Lung (tissue), 17 donors: ENCODE measurements at places on chromosomes 12 and 14. TPM values are rescaled to one million over a fixed set of nuclear protein-coding genes. Genes with fewer than 3 reads are reported as not detected.

GRCh38 chr14:74879427-74880182, 2.1 kb upstream of the DLST start:
- no peak for DNase-seq

DNA sequence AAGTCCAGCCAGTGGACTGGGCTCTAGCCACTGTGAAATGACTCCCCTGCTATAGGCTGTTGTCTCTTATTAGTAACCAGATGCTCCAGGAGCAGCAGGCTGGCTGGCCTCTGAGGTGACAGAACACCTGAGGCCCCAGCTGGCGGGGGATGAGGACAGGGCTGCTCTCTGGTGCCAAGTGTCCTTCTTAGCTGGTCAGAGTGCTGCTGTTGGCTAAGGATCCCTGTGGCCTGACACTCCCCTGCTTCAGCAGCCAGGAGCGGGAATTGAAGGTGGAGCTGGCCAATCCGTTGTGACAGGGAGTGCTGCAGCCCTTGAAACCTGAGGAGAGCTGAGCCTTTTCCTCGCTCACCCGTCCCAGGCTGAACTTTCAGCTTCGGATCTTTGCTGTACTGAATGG, 30.7 kb downstream of the TMEM229B start:
- no peak for DNase-seq

DNA sequence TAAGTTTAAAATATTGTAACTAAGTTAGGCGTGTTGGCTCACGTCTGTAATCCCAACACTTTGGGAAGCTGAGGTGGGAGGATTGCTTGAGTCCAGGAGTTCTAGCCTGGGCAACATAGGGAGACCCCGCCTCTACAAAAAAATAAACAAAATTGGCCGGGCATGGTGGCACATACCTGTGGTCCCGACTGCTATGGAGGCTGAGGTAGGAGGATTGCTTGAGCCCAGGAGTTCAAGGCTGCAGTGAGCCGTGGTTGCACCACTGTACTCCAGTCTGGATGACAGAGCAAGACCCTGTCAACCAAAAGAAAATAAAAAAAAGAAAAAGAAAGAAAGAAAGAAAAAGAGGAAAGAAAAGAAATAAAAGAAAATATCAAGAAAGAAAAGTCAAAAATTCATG, 72.5 kb downstream of the TSPAN11 start:
- DNase-seq: no peak

DNA sequence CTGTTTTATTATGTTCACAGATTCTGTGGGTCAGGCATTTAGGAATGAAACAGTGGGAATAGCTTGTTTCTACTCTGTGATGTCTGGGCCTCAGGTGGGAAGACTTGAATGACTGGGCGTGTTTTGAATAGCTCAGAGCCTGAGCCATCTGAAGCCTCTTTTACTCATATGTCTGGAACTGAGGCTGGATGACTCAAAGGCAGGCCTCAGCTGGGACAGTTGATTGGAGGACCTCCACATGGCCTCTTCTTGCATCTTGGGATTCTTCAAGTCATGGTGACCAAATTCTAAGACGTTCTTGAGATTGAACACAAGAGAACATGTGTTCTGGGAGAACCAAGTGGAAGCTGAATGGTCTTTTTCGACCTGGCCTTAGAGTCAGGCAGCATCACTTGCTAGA, 45.8 kb upstream of the TBX3 start:
- DNase-seq: no peak

GRCh38 chr12:22615963-22616501, 8.9 kb upstream of the ETNK1 start:
- DNase-seq: no peak

DNA sequence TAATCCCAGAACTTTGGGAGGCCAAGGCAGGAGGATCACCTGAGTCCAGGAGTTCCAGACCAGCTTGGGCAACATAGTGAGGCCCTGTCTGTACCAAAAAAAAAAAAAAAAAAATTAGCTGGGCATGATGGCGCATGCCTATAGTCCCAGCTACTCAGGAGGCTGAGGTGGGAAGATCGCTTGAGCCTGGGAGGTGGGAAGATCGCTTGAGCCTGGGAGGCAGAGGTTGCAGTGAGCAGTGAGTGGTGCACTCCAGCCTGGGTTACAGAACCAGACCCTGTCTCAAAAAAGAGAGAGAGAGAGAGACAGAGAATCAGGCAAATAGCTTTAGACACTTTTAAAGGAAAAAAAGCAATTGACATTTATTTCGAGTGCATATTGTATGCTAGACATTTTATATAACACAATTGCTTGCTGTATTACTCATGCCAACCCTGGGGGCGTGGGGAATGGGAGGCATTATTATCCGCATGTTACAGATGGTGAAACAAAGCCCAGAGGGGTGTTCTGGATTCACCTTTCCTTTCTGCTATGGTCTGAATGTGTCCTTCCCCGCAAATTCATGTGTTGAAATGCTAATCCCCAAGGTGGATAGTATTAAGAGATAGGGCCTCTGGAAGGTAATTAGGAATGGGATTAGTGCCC, 9.7 kb downstream of the POU6F1 start:
- DNase-seq: no peak

FRMD6 gene
- 27.2 TPM for total RNA-seq

DNA sequence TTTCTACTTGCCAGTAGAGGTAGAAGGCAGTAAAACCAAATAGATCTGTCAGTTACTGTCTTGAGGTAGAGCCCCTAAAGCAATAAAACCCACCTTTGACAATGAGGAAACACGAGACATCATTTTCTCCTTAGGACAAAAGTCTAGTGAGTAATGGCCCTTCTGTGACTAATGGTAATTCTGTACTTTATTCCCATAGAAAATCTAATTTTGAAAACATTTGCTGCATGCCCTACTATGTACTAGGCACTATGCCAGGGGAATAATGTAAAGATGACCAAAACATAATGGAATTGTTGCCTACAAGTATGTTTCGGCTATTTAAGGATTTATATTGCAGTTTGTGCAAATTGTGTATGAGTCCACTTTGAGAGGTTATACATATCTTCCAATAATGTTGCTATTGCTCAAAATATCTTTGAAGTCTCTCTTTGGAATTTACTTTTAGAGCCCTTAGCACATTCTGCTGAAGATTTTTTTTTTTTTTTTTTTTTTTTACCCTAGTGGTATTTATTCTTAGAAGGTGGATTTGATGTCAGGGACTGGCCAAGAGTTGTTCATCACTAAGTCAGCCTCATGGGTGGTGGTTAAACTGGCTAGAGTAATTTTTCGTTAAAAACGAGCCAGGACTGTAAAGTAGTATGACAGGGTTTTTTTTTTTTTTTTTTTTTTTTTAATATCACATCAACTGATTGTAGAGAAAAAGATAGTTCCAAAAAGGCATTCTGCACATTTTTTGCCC, 109.7 kb downstream of the CRADD start:
- DNase-seq: no peak

EEA1 gene
- 37.0 TPM for total RNA-seq

- DNase-seq: peak; percentile 58
These were observed 626 bp downstream of the TXNDC16 start for GRCh38 chr14:52551696-52552062.

DNA sequence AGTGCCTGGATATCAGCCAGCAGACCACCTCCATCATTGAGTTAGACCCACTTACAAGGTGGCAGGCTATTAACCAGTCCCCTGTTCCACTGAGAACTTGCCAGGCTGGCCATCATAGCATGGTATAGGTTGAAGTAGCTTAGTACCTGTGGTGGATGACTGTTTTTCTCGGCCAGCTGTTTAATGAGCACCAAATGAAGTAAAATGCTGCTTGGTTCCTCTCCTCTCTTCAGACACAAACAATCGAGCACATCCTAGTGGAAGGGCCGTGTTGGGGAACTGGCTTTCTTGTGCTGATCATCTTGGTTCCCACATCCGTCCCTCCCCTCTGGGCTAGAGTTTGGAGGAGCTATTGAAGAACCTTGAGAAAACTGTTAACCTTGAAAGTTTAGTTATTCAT, 486.2 kb downstream of the RAD51B start:
- no peak for DNase-seq

DNA sequence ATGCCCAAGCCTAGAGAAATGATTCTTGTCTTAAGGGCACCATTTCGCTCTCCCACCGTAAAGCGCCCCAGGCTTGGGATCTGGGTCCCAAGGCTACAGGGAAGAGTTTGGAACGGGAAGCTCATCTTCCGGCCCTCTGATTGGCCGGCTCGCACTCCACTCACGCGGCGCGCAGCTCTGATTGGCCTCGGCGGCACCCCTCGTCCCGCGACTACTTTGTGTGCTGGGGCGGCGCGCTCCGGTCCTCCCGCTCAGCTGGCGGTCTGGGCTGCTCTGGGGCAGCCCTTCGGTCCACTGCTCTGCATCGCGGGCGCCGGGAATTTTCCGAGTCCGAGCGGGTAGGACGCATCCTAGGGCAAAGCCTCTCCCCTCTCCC, 886 bp upstream of the FUT8 start:
- peak; percentile 96 for DNase-seq

- DNase-seq: no peak
These were observed 35.3 kb downstream of the STX2 start for GRCh38 chr12:130803702-130804101.

DNA sequence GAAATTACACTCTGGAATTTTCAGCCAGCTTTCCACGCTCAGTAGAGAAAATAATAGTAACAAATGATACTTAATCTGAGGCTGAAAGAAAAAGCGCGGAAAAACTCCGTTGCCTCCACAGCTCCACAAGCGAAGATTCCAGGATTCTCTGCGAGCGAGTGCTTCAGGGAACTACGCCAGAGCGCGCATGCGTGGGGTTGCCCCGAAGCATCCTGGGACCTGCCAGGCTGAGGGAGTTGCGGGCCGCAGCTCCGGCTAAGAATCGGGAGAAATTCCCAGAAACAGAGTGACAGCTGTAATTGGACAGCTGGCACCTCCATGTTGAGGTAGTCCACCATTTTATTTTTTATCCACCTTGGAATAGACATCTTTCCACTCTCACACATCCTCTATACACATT, 12.0 kb upstream of the TTC5 start:
- no peak for DNase-seq

GRCh38 chr14:92970271-92970670, 47.3 kb downstream of the CHGA start:
- no peak for DNase-seq

- peak; percentile 48 for DNase-seq
These were observed 50.3 kb downstream of the SNAPC1 start for GRCh38 chr14:61812347-61813095.

DNA sequence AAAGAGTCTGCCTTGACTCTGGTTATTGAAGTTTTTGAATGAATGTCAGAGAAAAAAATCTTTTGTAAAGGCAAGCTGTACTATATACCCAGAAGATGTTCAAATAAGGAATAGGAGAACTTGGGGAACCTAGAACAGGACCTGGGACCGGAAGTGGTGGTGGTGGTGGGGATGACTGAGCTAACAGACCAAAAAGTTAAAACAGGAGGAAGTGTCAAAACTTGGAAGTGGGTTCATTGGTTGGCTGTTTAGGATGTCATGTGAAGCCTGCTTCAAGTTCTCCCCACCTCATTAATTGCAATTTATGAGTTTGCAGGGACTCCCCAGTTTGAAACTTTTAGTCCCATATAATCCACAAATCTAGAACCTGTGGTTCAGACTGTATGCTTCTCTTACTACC, 26.2 kb downstream of the PLXNC1 start:
- DNase-seq: no peak

GRCh38 chr14:29035134-29035533, 268.5 kb downstream of the FOXG1 start:
- no peak for DNase-seq

ZC2HC1C gene
- 6.7 TPM for total RNA-seq

DNA sequence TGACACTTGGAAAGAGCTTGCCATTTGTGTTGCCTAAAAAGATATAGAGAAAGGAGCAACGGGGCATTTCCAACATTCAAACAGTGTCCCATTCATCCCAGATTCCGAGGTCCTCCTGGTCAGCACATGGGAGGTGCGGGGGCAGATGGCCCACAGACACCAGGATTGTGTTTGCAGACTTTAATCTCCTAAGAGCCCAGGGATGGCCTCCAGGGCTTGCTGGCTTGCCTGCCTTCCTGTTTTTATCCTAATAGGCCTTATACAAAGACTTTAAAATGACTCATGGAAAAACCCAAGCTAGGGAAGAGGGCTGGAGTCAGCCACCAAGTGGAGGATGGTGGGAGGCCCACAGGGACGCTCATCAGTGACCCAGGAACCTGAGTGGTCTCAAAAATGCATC, 21.5 kb upstream of the FAM181A start:
- DNase-seq: no peak

ACADS gene
- 32.4 TPM for total RNA-seq

DNA sequence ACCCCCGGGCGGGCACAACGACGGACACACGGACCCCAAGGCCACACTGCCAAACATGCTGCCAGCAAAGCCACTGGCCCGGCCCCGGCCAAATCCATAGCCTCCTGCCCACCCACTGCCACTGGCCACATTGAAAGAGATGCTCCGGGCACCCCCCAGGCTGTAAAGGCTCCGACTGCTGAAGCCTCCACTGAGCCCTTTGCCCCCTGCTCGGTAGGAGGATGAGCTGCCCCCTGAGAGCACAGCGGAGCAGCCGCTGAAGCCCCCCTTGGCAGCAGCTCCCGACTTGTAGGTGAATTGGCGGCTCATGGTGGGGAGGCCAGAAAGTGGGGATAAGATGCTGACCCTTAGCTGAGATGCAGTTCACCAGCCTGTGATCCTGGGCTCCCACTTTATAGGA, at the start of gene KRT73:
TSS of gene KRT73 (minus strand) at position 344 of the 400 bp plus-strand sequence. CDS start at position 309, 35 bp downstream.
- DNase-seq: no peak

CCNB1IP1 gene
- 89.1 TPM for total RNA-seq

RD3L gene
- total RNA-seq: not detected

DNA sequence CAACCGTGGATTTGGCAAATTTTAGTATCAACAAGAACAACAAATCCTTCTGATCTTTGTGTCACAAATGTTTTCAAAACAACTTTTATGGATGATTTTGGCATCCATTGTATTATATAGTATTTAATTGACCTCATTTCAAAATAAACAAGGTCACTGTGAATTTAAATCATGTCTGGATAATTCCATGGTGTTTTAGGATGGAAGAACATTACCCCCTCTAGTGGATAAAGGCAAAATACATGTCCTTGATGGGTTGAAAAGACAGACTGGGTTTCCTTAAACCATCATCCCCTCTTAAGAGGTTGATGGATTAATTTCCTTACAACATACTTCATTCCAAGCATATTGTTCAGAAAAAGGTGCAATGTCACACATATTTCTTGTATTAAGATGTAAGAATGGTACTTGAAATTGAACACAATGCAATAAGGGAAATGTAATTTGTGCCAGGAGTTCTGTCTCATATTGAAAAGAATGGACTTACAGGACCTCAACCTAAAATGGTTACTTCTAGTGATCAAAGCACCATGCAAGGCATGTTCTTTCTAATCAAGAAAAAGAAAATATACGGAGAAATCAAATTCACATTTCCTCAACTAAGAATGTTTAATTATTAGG, 352.0 kb downstream of the BCAT1 start:
- no peak for DNase-seq
